Fibroblast of the aortic adventitia (primary cell): ENCODE measurements at places on chromosomes 5 and 9. TPM values are rescaled to one million over a fixed set of nuclear protein-coding genes. Genes with fewer than 3 reads are reported as not detected.

GRCh38 chr9:11749396-11749795, 943.8 kb upstream of the TYRP1 start:
- DNase-seq = no peak

DNA sequence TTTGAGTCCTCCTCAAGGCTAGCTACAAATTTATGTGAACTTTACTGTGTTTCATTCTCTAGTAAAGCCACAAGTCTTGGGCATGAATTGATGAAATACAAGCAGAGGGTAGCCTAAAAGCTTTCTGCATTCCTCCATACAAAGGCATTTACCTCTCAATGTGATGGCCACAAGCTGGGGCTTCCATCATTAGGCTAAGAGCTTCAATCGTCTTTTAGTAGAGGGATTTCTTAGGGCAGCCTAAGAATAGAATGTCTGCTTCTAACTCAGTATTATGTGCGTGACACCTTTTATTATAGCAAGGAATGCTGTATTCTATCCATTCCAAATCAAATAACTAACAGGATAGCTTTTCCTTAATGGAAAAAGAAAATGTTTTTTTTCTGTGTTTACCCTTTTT, 3.7 kb downstream of the PLAC8L1 start:
- DNase-seq = no peak

Gene LTC4S
- total RNA-seq = 1.5 and 3.3 TPM in 2 replicates

Gene MED22
- 17.7 and 19.7 TPM in 2 replicates for total RNA-seq
